ENCODE measurements at places on chromosomes 13 and 19. TPM values are rescaled to one million over a fixed set of nuclear protein-coding genes. Genes with fewer than 3 reads are reported as not detected.

MYDGF gene
- total RNA-seq = 239 TPM

TBXA2R gene
- total RNA-seq = 2.1 TPM

VSTM1 gene
- not detected for total RNA-seq

SPACA4 gene
- not detected for total RNA-seq

CGB7 gene
- total RNA-seq = 0.19 TPM

BCL3 gene
- total RNA-seq = 4.8 TPM

TMEM221 gene
- total RNA-seq = not detected

KLK15 gene
- not detected for total RNA-seq

DYRK1B gene
- 8.2 TPM for total RNA-seq

KL gene
- total RNA-seq = under 0.01 TPM

C19orf38 gene
- total RNA-seq = 2.3 TPM

LILRB4 gene
- total RNA-seq = not detected
